A549 treated with DMSO at 1 μM for 4 hours (cell line): ENCODE measurements at places on chromosomes 16 and 17. TPM values are rescaled to one million over a fixed set of nuclear protein-coding genes. Genes with fewer than 3 reads are reported as not detected.

The CCL8 gene
- not detected in 5 replicates for total RNA-seq

The NOXO1 gene
- total RNA-seq: 0.14 to 0.29 TPM (median 0.25 TPM) in 5 replicates

The PSME3 gene
- 239 to 264 TPM (median 256 TPM) in 5 replicates for total RNA-seq

The KCNJ18 gene
- total RNA-seq: 0.05 TPM in 2 of 5 replicates, not detected in the others

The P2RX5 gene
- 12.3 to 23.6 TPM (median 21.9 TPM) in 5 replicates for total RNA-seq

The DYNLL2 gene
- 19.9 to 24.7 TPM (median 24.2 TPM) in 5 replicates for total RNA-seq
